ENCODE measurements at places on chromosomes 7 and 10.

GRCh38 chr10:61588770-61589211 lies 73.9 kb upstream of the CABCOCO1 start:
- H3K4me3 ChIP-seq: no peak overlapping the region
- H3K27me3 ChIP-seq: no peaks in the 10 kb centered on the region
- H3K4me1 ChIP-seq: no peaks in the 10 kb centered on the region
- H3K27ac ChIP-seq: no peak overlapping the region
- H3K36me3 ChIP-seq: no peaks in the 10 kb centered on the region

DNA sequence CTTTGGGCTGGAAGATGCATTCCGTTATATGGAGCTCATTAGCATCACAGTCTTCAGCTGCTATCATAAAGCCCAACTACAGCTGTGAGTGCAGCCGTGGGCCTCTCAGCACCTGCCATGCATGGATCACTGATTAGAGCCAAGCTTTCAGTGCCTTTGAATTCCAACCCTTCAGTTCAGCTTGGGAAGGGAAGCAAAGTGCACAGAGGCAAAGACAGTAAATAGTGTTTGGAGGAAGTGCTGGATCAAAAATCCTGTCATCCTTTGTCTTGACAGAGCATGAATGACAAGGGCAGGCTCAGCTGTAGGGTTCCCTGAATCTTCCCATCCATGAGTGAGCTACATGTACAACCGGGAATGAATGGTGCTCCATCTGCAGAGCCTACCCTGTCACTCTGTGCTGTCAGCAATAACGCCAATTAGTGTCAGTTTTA lies 153.7 kb downstream of the DNAJB9 start:
- no peaks in the 10 kb centered on the region for H3K36me3 ChIP-seq
- H3K27ac ChIP-seq: no peak overlapping the region
- no peaks in the 10 kb centered on the region for H3K4me1 ChIP-seq
- no peak for DNase-seq

- no peaks in the 10 kb centered on the region for H3K27me3 ChIP-seq
- no peak for DNase-seq
- no peaks in the 10 kb centered on the region for H3K36me3 ChIP-seq
- no peak overlapping the region for H3K4me3 ChIP-seq
- H3K27ac ChIP-seq: no peak overlapping the region
Measured at GRCh38 chr7:139321071-139321745, 19.9 kb upstream of the FMC1 start.

GRCh38 chr10:71984809-71985388 lies 20.7 kb downstream of the CHST3 start:
- H3K27ac ChIP-seq: no peak overlapping the region
- no peak overlapping the region for H3K4me3 ChIP-seq
- H3K4me1 ChIP-seq: peaks cover 32% of the 10 kb centered on the region
- H3K27me3 ChIP-seq: no peaks in the 10 kb centered on the region
- DNase-seq: no peak

DNA sequence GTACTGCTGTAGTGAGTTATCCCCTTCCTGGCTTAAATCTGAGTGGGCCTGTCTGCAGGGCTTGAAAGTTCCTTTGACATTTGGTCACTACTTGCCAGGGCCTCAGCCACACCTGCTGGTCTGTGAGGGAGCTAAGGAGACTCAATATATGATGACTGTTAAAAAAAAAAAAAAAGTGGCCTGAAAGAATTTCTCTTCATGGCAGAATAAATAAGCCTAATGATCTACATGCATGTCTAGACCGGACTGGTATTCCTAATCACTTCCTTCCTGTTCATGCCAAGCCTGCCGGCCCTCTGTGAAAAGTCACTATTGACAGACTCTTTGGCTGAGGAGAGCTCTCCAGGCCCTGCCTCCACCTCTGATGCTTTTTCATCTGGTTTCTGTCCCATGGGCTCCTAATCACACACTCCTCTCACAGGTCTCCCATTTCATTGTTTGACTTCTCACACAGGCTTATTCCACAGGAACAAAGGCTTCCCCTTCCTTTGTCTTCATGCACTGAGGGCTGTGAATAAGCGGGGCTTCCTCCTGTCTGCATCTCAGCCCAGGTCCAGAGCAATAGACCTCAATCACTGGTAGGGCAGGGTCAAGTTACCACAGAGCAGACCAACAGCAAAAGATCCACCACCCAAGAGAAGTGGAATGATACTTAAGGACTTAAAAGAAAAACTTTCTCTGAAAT lies 99.1 kb upstream of the SEC61G start:
- no peak overlapping the region for H3K27ac ChIP-seq
- no peaks in the 10 kb centered on the region for H3K4me1 ChIP-seq
- no peak for DNase-seq

GRCh38 chr10:124646483-124647352 lies 97.5 kb downstream of the FAM53B start:
- DNase-seq: no peak
- H3K36me3 ChIP-seq: no peaks in the 10 kb centered on the region
- peaks cover 20% of the 10 kb centered on the region for H3K4me1 ChIP-seq

DNA sequence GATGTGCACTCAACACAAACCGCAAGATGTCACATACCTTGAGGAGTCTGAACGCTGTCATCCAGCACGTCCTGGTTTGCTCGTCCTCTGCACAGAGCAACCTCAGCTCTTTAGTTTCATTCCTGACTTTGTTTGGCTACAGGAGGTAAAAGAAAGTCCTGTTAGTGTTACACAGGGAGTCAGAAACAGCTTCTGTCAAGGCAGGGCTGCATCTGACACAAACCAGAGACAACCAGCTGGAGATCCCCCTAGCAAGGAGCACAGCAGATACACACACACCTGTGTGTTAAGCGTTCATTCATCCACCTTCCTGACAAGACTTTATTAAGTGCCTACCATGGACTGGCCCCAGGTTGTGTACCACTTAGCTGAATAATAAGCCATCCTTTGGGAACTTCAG lies 47.5 kb upstream of the DDC start:
- no peak overlapping the region for H3K27ac ChIP-seq
- DNase-seq: no peak
- no peaks in the 10 kb centered on the region for H3K36me3 ChIP-seq
- no peak overlapping the region for H3K4me3 ChIP-seq
- no peaks in the 10 kb centered on the region for H3K27me3 ChIP-seq
- H3K4me1 ChIP-seq: peaks cover 10% of the 10 kb centered on the region

GRCh38 chr10:44978570-44979280 lies at the start of gene DEPP1:
TSS of gene DEPP1 (minus strand) at chr10:44978809. CDS start at chr10:44978030, 779 bp downstream.
- peak within 1 kb of the TSS; percentile 33 for H3K27ac ChIP-seq
- H3K4me1 ChIP-seq: peaks cover 96% of the 10 kb centered on the region
- peak within 1 kb of the TSS; percentile 26 for H3K4me3 ChIP-seq
- DNase-seq: peak; percentile 91

GRCh38 chr7:101728128-101728527 lies 89.3 kb upstream of the CUX1 start:
- H3K36me3 ChIP-seq: no peaks in the 10 kb centered on the region
- DNase-seq: no peak
- H3K27me3 ChIP-seq: no peaks in the 10 kb centered on the region
- H3K4me3 ChIP-seq: no peak overlapping the region

- peaks cover 22% of the 10 kb centered on the region for H3K36me3 ChIP-seq
- peak overlapping the region; percentile 92 for H3K4me3 ChIP-seq
- peaks cover 33% of the 10 kb centered on the region for H3K4me1 ChIP-seq
- H3K27ac ChIP-seq: peak overlapping the region; percentile 52
- H3K27me3 ChIP-seq: no peaks in the 10 kb centered on the region
Measured at GRCh38 chr7:5420067-5420880, 3.4 kb downstream of the TNRC18 start.

DNA sequence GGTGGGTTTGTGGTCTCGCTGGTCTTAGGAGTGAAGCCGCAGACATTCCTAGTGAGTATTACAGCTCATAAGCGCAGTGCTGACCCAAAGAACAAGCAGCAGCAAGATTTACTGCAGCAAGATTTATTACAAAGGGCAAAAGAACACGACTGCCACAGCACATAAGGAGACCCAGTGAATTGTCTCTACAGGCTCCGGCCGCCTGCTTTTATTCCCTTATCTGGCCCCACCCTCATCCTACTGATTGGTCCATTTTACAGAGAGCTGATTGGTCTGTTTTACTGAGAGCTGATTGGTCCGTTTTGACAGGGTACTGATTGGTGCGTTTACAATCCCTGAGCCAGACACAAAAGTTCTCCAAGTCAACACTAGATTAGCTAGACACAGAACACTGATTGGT lies 82.1 kb downstream of the VIPR2 start:
- DNase-seq: no peak
- H3K36me3 ChIP-seq: no peaks in the 10 kb centered on the region
- no peaks in the 10 kb centered on the region for H3K4me1 ChIP-seq
- H3K4me3 ChIP-seq: no peak overlapping the region
- no peak overlapping the region for H3K27ac ChIP-seq

- peaks cover 61% of the 10 kb centered on the region for H3K4me1 ChIP-seq
- H3K4me3 ChIP-seq: no peak overlapping the region
- peaks cover 57% of the 10 kb centered on the region for H3K36me3 ChIP-seq
- no peaks in the 10 kb centered on the region for H3K27me3 ChIP-seq
- H3K27ac ChIP-seq: peak overlapping the region; percentile 66
Measured at GRCh38 chr10:110503528-110504110, 5.9 kb downstream of the DUSP5 start.

GRCh38 chr7:33886149-33886623 lies 19.2 kb upstream of the BMPER start:
- no peak for DNase-seq
- no peaks in the 10 kb centered on the region for H3K36me3 ChIP-seq
- no peak overlapping the region for H3K4me3 ChIP-seq
- H3K4me1 ChIP-seq: peaks cover 53% of the 10 kb centered on the region
- H3K27ac ChIP-seq: peak overlapping the region; percentile 70

Data from SJSA1 (cell line).